ENCODE measurements at places on chromosomes 5 and 9.
A peak's percentile ranks its signal among the peaks of the same experiment; 100 is the strongest.

DNA sequence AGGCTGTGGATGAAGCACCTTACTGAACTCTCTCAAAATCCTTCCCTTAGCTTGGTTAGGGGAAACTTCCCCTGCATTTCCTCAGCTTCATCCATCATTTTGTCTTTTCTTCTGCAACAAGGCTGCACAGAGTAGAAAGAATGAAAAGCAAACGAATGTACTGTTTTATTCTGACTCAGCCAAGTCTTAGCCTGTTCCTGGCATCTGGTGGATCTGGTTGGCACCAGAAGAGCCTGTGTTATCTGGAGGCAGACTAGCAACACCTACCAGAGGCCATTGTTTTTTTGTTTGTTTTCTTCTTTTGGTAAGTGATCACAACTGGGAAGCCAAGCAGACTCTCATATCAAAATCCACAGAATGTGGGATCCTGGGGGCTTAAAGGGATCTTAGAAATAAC lies 200.7 kb downstream of the FANCC start:
- DNase-seq, result no peak

DNA sequence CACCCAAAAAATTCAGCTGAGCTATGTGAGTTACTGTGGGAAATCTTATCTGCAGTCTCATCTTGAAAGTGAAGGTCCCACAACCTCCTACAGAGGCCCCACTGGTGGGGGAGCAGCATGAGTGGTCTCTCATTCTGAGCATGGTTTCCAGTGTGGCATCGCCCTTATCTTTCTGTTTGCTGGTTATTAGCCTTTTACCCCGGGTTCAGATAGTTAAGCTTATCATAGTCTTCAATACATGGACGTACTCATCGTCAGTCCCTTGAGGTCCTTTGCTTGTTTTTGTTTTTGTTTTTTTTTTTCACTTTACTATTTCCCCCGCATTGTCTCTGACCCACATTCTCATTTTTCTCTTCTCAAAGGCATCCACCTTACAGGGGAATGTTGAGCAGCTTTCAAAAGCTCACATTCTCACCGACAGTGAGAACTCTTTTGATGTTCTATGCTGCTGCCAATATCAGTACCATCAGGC lies 7.7 kb upstream of the HAVCR2 start:
- no peak for DNase-seq

GRCh38 chr9:108386032-108386431 lies 469.8 kb downstream of the ACTL7B start:
- DNase-seq, result no peak

GRCh38 chr9:121865060-121865459 lies 213.6 kb downstream of the DAB2IP start:
- no peak for DNase-seq

DNA sequence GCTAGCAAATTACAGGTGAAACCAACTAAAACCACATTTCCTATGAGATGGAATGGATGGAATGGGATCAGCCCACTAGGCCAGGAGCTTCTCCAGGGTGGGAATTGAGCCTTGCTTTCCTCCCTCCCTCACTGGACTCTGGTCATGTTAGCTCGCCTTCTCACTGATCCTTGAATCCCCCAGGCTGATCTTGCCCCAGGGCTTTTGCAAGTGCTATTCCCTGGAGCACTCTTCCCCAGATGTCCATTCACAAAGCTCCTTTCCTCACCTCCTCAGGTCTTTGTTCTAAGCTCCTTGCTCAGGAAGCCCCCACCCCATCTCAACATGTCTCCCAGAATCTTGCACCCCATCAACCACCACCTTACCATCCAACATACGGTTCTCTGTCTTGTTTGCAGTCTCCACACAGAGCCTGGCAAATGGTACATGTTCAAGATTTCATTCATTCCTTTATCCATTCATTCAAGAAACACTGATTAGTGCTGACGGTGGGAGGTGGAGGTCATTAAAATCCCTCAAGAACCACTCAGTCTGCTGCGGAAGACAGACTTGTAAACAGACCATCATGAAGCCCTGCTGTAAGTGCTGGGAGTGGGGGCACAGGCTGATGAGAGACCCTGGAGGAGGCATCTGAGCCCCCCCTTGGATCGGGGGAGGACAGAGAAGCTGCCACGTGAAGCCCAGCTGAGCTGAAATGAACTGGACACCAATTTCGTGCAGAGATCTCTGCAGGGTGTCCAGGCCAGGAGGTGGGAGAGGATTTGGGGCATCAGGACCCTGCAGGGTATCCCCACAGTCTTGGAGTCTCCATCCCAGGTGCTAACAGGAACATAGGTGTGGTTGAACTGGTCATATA lies 141.7 kb downstream of the BARX1 start:
- DNase-seq, result no peak

DNA sequence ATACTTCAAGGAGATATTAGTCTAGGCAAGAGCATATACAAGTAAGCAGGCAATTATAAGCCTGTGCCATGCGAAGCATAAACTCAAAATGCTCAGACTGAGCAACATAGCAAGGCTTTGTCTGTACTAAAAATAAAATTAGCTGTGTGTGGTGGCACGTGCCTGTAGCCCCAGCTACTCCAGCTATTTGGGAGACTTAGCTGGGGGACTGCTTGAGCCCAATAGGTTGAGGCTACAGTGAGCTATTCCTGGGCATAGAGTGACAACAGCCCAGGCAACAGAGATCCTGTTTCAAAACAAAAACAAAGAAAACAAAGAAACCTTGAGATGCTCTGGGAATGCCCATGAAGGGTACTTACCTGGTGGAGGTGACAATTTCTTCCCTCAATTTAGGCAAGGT lies 130.5 kb upstream of the ZNF608 start:
- no peak for DNase-seq

- no peak for DNase-seq
Observed at GRCh38 chr5:66542711-66543110, 53.5 kb upstream of the MAST4 start.

- DNase-seq, result peak; percentile 11
Observed at GRCh38 chr5:94228791-94229190, 389.6 kb downstream of the KIAA0825 start.

DNA sequence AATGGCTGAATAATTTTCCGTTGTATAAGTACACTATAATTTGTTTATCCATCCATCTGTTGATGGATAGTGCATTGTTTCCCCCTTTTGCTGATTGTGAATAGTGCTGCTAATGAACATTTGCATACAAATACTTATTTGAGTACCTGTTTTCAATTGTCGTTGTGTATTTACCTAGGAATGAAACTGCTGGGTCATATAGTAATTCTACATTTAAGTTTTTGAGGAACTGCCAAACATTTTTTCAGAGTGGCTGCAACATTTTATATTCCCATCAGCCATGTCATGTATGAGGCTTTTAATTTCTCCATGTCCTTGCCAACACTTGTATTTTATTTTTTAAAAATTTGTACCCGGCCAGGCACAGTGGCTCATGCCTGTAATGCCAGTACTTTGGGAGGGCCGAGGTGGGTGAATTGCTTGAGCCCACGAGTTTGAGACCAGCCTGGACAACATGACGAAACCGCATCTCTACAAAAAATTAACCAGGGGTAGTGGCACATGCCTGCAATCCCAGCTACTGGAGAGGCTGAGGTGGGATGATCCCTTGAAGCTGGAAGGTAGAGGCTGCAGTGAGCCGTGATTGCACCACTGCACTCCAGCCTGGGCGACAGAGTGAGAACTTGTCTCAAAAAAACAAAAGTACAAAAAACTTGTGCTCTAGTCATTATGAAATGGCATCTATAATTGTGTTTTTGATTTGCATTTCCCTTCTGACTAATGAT lies 2.2 kb upstream of the ANXA6 start:
- no peak for DNase-seq

DNA sequence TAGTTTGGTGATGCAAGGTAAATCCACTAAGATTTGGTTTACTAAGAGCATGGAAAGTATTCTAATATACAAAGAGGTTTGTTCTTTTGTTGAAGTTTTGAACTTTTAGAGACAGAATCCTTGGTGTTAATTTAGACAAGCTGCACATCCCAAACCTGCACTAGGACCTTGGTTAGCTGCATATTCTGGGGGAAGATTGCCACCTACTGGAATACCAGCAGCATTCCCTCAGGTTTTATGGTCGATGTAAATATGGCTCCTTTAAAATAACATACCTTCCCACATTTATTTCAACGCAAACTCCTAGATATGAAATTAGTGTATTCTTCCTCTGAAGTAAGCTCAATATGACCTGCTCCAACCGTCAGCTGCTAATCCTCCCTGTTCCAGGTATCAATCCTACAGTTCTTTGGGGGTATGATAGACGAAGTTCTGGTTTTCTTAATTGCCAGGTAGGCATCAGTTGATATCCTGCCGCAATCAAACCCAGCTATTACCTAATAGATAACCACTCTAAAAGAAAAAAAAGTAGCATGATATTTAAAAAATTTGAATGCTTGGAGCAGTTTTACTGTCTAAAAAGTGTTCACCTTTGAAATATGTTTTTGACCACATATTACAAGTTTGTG lies 624.1 kb downstream of the ISL1 start:
- DNase-seq, result peak; percentile 18

DNA sequence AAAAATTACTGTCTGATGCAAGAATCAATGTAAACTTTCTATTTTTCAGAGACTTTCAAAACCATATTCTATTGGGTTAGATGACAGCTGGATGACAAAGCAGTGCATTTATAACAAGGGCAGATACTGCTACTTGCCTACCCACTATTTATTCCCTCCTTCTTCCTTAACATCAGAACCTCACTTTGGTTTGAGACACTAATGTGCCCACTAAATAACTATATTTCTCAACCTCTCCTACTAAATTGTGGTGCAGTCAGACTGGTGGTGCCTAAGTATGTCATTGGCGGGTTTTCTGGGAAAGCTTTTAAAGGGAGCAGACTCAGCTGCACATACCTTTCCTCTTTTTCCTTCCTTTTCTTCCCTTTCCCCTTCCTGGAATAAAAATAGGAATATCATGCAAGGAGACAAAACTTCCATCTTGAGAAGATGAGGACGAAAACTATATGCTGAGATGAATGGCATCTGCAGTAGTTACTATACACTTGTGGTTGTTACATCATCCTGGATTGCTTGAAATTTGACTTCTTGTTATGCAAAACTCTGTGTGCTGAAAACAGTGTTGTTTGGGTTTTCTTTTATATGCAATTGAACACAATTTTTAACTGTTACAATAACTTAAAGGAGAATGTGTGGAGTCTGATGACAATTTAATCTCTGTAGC lies 43.8 kb downstream of the PRR16 start:
- peak; percentile 63 for DNase-seq

- DNase-seq, result no peak
Observed at GRCh38 chr5:80140496-80140895, 105.3 kb downstream of the THBS4 start.

DNA sequence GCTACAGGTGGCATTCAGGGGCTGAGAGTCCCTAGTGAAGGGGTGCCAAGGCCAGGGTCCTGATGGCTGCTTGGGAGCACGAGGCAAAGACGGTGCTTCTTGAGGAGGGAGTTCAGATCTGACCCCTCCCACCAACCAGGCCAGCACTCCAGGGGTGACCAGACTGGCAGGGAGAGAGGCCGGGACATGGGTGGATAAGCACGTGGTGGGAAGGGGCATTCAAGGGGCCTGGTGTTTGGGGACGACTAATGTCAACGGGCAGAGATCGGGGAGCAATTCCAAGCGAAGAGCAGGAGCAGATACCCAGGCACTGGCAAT lies 4.5 kb downstream of the RGS14 start:
- no peak for DNase-seq

DNA sequence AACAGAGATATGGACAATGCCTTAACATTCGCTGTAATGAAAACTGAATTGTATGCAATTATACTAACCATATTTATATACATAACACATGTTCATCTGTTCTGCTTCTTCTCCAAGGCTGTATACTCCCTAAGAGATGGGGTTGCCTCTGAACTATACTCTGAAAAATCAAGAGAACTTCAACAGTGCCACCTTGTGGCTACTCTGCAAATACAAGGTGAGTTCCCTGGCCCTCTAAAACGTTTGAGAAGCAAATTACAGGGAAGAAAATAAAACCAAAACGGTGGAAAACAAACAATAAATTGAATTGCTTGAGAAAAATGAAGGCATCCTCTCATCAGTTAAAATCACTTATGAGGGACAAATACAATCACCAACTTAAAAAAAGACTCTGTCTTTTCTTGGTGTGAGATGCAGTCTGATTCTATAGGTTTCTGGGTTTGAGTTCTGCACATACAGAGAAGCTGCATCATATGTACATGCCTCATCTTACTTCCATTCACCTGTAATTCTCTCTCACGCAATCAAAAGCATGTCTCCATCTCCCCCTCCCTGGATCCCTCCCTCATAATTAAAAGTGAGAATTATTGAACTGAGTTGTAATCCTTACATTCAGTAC lies 98.6 kb downstream of the FBXW11 start:
- DNase-seq, result peak; percentile 61

DNA sequence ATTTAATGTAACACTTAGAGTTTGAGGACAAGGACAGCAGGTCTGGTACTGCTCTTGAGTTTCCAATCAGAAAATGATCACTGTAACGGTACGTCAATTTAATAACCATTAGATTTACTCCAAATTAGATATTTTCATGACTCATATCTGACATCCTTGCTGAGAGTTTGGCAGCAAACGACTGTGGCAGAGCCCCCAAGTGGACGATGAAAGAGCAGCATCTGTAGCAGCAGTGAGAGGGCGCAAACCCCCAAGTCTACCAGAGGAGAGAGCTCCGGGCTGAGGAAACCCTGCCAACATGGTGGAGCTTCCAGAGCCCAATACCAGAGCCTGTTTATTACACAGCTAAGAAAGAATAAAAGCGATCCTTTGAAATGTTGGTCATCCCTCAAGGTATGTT lies 73.2 kb upstream of the EPB41L4A start:
- peak; percentile 31 for DNase-seq

DNA sequence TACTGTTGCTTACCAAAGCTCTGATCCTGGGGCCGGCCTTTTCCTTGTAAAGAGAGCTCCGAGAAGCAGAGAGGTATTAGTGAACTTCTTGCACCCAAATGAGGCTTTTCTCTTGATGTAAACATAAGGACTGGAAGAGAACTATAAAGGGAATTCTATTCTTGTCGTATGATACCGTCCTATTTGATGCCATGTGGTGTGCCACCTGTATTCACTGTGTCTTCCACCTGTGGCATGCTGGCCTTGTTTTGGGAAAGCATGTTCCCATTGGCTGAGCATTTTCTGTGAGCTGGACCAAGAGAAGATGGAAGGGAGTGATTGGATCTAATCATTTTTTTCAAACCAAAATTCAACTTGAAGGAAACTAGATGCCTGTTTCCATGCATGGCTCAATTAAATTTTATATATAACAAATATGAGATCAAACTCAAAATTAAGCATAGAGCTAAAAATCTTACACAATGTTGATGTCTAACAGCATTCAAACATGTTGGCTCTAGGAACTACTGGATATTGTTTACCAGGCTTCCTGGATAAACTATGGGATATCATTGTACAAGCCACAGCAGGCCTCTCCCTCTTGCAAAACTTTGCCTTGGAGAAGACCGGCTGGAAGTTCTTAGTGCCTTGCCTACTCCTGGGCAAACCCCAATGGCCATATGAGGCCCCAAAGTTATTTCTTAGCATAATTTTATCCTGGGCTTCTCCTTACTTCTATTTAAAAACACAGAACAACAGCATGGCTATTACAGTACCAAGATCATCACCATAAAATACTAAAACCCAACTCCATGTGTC lies 115.3 kb downstream of the TSSK1B start:
- no peak for DNase-seq

- peak; percentile 31 for DNase-seq
Observed at GRCh38 chr5:38467353-38468040, 88.9 kb downstream of the LIFR start.

Data from fibroblast of skin of right biceps (primary cell).